ENCODE measurements at places on chromosomes 3 and 15.

DNA sequence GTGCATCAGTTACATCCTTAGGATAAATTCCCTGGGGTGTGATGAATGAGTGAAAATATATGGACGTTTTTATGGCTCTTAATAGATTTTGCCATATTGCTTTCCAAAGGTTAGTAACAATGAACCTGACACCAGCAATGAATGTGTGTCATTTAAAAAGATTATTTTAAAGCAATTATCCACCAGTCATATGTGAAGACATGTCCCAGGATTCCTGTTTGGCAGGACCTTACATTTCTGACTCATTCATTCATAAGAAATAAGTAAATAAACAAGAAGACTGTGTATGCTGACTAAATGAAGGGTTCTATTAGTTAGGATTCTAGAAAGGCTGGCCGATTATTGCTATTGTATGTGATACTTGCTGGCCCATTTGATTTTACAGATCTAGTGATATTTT is 201.5 kb downstream of the SOX2 start:
- no peak for DNase-seq

GRCh38 chr3:53083521-53083920 is 37.6 kb upstream of the SFMBT1 start:
- DNase-seq = no peak

DNA sequence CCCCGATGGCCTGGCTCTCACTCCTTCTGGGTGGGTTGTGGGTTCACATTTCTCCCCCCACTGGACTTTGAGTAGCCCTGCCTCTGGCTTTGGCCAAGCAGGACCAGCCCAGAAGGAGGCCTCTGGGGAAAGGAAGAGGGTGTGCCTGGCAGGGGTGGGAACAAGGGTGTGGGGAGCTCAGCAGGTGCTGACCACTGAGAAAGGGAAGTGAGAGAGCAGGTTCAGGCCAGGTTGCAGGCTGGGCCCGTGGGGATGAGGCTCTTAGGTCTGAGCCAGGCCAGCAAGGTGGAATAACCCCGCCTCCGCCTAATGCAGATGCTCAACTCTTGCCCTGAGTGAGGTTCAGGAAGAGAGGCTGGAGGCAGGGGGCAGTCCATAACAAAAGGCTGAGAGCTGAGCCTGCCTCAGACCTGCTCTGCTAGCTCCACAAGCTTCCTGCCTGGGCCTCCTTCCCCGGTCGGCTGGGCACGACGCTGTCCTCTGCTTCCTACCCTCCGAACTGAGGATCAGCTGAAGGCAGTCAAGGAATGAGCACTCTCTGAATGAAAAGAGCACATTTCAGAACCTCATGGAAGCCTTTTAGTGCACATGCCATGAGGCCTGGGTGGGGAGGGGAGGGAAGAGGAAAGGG is 82.7 kb downstream of the TLE3 start:
- no peak for DNase-seq

DNA sequence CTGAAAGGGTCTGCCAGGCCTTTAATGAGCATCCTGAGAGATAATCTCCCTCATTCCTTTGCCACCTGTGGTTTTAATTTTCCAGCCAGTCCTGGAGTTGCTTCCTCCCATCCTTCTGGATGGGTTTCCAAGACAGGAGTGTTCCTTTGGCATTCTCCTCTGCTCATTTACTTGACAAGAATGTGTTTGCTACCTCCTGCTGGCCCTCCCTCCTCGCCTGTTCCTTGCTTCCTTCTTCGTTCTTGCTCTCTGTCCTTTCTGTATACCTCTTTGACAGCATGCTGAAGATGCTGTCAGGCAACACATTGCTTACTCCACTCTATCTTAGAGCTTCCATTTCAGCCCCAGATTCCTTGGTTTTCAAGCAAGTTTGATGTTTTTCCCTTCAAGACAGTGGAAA is 46.0 kb downstream of the ERC2 start:
- no peak for DNase-seq

DNA sequence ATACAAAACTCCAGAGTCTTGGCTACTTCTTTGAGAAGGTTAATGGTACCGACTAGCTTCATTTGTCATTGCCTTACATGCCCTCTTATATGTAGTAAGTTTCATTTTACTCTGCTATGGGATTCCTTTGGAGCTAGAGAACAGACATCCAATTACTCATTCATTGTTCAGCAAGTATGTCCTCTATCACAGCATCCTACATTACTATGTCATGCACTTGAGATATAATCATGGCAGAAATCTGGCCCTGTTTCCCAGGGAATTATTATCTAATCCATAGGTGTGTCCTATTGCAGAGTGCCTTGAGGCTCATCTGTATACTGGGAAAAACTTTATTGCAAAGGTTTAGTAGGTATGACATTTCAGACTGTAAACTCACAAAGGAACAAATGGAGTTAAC is 333.1 kb upstream of the NECTIN3 start:
- no peak for DNase-seq

- DNase-seq = no peak
Observed at GRCh38 chr3:161754420-161755053, 257.9 kb downstream of the OTOL1 start.

DNA sequence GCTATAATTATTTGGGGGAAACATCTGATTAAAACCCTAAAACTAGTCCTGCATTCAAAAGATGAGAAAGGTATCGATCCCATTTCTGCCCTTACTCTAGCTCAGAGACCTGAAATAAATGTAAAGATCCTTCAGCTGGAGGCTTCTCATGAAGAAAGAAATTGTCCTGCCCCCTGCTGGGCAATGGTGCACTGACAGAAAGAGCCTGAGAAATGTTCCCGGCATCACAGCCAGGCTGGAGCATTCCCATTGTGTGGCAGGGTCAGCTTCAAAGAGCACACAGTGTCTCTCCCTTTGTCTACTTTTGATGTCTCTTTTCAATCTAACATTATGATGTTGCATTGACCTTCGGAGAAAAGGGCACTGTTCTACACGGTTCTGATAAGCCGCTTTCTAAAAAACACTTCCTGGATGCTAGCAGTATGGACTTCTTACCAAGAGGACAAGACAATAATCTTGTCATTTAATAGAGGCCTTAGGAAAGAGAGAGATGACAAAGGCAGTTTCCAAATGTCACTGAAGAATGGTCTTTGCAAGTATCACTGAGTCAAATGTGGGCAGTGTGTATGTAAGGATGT is 287.5 kb downstream of the MAGI1 start:
- DNase-seq = no peak

DNA sequence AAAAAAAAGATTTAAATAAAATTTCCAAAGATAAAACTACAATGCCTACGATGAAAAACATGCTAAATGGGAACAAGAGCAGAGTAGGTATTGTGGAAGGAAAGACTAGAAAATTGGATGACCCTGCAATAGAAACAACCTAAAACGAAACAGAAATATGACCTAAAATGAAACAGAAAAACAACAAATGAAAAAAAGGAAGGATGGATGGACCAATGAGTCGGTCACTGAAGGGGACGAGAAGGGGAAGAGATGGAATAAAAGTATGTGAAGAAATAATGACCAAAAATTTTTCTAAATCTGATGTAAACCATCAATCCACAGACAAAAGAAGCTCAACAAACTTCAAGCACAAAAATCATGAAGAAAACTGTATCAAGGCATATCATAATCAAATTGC is 44.8 kb downstream of the TBC1D2B start:
- no peak for DNase-seq

GRCh38 chr15:93331545-93332167 is 242.6 kb upstream of the RGMA start:
- DNase-seq = no peak

- no peak for DNase-seq
Observed at GRCh38 chr15:92884436-92885223, 15.5 kb upstream of the CHD2 start.

GRCh38 chr3:52633786-52634185 is 51.9 kb downstream of the PBRM1 start:
- no peak for DNase-seq

DNA sequence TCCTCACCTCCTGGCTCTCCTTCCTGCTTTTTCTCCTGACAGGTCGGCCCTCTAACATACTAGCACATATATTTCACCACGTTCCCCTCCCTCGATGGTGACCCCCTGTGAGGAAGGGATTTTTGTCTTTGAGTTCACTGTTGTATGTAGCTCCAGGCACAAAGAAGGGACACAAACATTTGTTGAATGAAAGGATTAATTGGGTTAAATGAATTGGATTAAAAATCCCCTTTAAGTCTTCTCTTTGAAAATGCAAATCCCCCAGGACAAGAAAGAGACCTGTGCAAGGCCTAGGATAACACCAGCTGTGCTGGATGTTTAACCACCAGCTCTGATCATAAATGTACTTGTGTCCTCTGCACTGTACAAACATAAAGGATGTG is 3.3 kb downstream of the CALML4 start:
- DNase-seq = no peak

DNA sequence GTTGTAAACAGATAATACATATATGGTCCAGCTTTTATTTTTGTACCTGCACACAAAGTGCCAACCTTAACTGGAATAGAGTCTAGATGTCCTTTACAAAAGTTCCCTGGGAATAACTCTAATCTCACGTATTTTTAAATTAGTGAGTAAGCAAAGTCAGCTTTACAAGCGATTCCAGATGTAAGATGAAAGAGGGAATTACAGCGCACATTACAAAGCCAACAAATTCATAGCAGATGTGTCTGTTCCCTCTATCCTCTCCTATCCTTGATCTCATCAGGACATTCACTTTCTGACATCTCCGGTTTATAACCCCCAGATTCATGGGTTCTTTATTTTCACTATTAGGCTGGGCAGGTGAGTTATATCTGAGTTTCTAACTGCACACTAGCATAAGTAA is 406.8 kb upstream of the ZNF385D start:
- DNase-seq = no peak

- no peak for DNase-seq
Observed at GRCh38 chr15:25905140-25905539, 42.0 kb upstream of the ATP10A start.

- no peak for DNase-seq
Observed at GRCh38 chr3:165755571-165755970, 81.7 kb downstream of the BCHE start.

DNA sequence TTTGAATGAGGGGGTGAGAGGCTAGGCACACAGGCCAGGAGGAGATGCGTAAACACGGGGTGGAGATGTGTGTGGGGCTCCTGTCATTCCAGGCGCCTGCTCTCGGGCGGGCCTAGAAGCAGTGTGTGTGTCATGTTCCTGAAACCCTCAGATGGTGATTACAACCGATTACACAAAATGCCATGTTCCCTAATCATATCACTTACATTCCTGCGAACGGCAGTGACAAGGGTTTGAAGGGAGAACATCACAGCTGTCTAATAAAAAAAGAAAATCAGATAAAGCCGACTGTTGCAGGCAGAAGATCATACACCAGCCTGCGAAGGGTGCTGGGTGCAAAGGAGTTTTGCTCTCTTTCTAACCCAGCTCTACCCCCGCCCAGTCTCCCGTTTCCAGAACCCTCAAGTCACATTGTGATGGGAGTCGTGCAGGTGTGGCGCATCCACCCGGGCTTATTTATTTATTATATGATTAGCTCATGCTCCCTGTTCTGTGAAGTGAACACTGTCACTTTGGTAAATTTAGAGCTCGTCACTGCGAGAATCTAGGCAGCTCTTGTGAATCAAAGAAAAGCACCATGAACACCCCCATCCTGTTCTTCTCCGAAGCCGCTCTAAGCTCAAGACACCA is 140.3 kb downstream of the NR2F2 start:
- DNase-seq = no peak

DNA sequence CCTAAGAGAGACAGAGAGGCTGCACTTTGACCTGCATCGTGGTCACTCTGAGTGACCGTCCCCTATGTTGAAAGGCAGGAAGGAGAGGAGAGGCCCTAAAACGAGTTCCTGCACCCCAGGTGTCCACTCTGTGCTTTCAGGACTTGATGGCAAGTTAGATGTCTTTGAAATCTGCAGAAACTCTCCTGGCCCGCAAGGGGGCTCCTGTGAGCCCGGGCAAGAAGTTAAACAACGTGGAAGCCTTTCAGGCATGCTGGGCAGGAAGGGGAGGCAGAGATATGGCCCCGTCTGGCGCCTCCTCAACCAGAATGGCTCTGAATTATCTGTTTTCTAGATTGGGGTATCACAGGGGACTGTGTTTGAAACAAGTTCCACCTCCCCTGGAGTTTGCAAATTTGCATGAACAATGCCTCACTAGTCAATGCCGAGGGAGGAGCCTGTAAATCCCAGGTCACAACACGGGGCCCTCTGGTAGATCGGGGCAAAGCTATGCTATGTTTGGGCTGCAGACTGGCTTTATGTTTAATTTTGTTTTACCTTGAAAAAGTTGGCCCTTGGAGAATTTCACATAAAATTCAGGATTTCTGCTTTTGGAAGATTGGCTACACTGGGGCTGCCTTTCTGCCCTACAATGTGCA is 9.8 kb downstream of the CTXND1 start:
- no peak for DNase-seq

DNA sequence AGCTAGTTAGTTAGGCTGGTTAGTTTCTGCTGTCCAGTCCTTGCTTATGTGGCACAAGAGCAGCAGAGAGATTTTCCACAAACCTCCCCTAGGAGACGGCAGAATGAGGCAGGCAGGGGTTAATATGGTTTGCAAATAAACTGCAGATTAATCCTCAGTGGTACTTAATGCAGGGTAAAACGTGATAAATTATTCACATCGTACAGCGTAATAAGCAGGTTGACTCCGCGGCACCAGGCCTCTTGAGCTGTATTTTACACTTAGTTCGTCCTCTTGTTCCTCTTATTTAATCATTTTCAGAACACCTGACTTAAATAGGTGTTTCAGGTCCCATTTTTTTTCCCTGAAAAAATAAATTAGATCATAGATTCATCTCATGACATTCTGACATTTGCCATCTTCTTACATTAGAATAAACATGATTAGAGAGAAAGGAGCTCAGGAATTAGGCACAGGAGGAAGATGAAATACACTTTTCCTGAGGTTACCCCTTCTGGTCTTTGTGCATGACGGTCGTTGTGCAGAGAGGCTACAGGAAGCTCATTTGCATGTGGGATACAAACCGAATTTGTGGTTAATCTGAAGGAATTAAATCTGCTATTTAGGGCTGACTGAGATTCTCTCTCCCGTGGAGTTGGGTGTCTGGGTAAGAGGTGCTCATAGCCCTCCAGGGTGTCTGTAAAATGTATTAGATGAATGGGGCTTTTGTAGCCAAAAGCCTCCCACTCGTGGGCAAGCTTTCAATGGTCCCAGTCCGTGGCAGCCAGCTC is 27.1 kb upstream of the VPS8 start:
- DNase-seq = no peak

DNA sequence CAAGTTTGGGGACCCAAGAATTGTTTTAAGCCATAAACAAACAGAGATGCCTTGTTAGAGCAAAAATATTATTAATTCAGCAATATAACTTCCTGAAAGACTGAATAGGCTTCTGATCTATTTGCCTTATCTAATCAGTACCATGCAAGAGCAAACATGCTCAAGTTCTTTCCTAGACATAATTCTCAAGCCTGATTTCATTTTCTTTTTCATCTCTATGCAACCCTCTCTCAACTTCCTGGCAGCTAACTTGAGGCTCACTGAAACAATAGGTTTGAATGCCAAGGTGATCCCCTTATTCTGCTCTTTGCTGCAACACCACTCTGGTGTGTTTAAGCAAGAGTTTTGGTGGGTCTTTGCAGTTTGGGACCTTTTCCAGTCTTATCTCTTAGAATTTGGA is 230.9 kb upstream of the CD96 start:
- DNase-seq = no peak
